T-cell (primary cell): ENCODE measurements at places on chromosomes 3 and 15.

GRCh38 chr3:10357095-10357494, 36.2 kb upstream of the SEC13 start:
- DNase-seq, result no peak
- H3K4me1 ChIP-seq, result no peaks in the 10 kb centered on the region
- H3K27ac ChIP-seq, result no peak overlapping the region
- H3K36me3 ChIP-seq, result no peaks in the 10 kb centered on the region
- H3K4me3 ChIP-seq, result no peak overlapping the region

DNA sequence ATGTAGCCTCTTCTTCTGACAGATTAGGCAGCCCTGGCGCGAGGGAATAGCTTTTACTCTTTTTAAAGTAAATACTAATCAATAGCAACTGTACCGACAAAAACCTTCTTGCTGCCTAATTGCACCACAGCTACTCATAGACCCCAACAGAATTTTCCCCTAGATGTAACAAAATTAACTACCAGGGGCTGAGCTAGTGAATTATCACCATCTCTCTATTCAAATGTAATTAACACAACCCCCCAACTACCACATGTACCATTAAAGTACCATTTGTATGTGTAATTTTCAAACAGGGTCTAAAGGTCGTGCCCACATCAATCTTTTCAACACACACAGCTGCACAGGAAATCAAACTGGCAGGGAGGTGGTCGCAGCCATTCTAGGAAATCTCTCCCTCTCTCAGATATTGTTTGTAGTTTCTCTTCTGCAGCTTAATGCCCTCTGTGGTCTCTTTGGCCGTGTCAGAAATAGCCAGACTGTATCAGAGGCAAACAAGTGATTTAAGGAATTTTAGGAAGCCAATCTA, 322.9 kb downstream of the RORA start:
- H3K36me3 ChIP-seq, result no peaks in the 10 kb centered on the region
- no peak overlapping the region for H3K27ac ChIP-seq

DNA sequence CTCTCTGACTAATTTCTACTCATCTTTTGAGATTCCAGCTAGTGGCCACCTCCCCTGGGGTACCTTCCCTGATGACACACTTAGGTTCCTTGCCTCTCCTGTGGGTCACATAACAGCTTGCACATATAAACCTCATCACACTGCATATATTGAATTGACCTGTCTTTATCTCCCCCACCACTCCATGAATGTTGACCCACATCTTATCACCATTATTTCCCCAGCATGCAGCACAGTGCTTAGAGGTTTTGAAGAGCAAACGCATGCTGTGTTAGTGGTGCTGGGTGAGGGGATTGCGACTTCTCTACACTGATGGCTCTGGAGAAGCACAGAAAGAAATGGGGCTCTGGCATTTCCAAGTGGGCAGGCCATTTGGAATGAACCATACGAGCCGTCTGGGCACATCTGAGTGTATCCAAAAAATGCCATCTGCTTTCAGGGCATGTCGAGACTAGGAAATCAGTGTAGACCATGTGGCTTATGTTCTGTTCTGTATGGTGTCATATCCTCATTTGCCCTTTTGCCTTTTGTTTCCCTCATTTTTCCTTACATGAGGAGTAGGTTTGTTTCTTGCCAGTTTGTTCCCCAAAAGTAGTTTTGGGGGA, 333.2 kb upstream of the TRIM42 start:
- no peak overlapping the region for H3K27ac ChIP-seq
- no peaks in the 10 kb centered on the region for H3K36me3 ChIP-seq
- DNase-seq, result no peak

GRCh38 chr15:73296609-73297353, 72.0 kb downstream of the HCN4 start:
- DNase-seq, result no peak
- H3K36me3 ChIP-seq, result no peaks in the 10 kb centered on the region
- H3K27me3 ChIP-seq, result no peaks in the 10 kb centered on the region
- H3K4me1 ChIP-seq, result no peaks in the 10 kb centered on the region
